Activated naive CD4-positive, alpha-beta T cell (primary cell): ENCODE measurements at places on chromosomes 16 and 17.

- no peak for DNase-seq
These were observed 7.4 kb upstream of the MT1E start for GRCh38 chr16:56618138-56618537.

- no peak for DNase-seq
These were observed 2.5 kb upstream of the PRR35 start for GRCh38 chr16:557463-558297.

DNA sequence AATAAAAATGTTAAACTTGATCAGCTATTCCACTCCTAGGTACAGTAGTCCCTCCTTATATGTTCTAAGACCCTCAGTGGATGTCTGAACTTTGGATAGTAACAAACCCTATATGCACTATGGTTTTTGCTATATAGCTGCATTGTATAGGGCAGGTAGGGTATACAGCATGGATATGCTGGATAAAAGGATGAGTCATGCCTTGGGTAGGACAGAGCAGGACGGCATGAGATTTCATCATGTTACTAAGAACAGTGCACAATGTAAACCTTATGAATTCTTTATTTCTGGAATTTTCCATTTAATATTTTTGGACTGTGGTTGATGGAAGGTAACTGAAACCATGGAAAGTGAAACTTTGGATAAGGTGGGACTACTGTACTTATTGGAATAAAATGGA is 235.1 kb downstream of the CEP112 start:
- DNase-seq = no peak

DNA sequence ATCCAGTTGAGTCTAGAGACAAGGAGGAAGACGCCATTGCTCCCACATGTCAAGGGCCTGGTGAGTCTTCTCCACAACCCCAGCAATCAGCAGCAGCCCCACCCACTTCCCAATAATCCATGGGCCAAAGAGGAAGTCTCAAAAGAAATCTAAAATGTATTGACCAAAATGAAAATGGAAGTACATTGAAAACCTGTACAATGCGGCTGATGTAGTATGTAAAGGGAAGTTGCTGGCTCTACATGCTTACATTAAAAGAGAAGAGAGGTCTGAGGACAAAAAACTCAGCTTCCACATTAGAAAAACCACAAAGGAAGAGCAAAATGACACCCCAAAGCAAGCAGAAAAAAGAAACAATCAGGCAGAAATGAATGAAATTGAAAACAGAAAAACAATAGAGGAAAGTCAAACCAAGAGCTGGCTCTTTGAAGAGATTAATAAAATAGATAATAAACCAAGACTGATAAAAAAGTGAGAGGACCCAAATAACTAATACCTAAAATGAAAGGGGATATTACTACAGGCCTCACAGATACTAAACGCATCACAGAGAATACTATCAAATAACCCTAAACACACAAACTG is 100.6 kb upstream of the METRNL start:
- DNase-seq = no peak

DNA sequence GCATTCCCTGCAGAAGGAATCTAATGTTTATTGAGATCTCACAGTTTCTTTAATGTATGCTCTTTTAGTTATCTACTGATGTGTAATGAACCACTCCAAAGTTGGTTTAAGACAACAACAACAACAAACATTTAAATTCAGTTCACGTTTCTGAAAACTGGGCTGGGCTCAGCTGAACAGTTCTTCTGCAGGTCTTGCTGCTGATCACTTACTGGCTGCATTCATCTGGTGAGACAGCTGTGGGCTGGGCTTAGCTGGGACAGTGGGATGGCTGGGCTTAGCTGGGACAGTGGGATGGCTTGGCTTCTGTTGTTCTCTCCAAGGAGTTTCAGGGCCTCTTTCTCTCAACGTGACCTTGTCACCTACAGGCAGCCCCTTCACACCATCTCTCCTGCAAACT is 544.3 kb upstream of the CDH5 start:
- no peak for DNase-seq

GRCh38 chr17:28711723-28712031 is at the start of gene PROCA1:
Gene PROCA1 (minus strand): TSS chr17:28711888. CDS start chr17:28711660, 228 bp downstream.
- DNase-seq = peak; percentile 50

DNA sequence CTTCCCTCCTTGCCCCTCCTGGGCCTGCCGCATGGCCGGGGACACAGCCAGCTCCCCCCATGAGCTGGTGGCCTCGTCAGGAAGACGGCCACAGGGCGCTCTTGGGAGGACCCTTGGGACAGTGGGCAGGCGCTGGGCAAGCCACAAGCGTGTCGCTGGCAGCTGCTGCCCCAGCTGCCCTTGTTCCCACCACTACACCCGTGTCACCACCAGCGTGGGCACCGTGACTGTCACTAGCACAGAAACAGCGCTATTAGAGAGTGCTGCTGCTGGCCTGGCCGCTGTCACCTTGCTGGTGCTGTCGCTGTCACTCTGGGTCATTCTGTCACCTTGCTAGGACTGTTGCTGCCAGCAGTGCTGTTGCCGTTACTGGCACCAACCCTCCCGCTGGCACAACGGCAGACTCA is 47.2 kb downstream of the ZFPM1 start:
- DNase-seq = no peak

GRCh38 chr16:57906382-57907316 is 64.3 kb downstream of the CNGB1 start:
- no peak for DNase-seq

- no peak for DNase-seq
These were observed 3.4 kb upstream of the NSRP1 start for GRCh38 chr17:30113213-30113612.

DNA sequence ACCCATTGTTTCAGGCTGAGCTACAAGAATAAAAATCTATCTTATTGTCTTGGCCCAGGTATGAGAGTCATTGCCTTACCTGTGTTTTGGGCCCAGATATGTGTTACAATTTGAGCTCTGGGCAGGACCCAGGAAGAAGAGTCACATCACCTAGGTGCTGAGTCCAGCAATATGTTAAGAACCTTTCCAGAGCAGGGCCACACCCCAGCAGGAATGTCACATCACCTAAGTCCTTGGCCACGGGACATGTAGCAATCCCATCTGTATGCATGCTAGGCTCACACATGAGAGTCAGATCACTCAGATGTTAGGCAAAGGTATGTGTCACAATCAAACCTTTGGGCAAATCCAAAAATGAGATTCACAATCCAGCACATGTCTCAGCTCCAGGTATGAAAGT is 2103.5 kb downstream of the TP53TG3F start:
- no peak for DNase-seq

DNA sequence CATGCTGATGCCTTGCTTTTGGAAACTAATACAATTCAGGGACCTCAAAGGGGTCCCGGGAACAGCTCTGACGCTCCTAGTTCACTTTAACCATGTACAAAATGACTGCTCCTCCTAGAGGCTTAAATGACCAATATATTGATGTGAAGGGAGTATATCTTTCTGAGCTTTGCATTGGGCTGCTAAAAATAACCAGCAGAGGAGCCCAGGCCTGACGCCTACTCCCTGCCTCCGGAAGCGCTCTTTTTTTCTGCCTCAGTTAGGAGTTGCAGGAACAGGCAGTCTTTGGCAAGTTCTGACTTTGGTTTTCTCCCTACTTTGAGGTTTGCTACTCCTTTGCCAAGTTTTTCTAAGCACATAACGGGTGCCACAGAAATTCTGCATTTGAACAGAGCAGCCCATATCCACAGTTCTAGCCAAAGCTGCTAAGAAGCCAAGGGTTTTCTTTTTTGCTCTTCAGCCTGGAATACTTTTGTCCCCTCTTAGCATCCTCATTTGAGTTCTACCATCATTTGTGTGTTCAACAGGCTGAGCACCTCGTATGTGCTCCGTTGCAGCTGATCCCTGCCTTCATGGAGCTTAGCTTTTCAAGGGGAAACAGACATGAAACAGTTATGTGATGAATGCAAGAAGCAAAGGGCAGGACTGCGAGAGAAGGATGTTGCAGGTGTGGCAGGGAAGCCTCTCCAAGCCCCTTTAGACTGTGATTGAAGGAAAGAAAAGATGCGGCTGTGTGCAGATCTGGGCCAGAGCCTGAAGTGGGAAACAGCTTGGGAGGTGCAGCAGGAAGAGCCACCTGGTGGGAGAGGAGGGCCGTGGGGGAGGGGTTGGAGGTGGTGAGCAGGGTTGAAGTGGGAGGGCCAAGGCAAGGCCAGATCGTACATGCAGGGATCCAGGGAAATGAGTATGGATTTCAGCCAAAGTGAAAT is 2.8 kb upstream of the NAGPA start:
- DNase-seq = no peak

- no peak for DNase-seq
These were observed 84.6 kb upstream of the PMFBP1 start for GRCh38 chr16:72256398-72257066.
